ENCODE measurements at places on chromosomes 7 and 10. TPM values are rescaled to one million over a fixed set of nuclear protein-coding genes. Genes with fewer than 3 reads are reported as not detected.
A peak's percentile ranks its signal among the peaks of the same experiment; 100 is the strongest.

- H3K27ac ChIP-seq, result no peak overlapping the region
- no peak for DNase-seq
- H3K27me3 ChIP-seq, result no peaks in the 10 kb centered on the region
- no peaks in the 10 kb centered on the region for H3K4me1 ChIP-seq
- no peak overlapping the region for H3K4me3 ChIP-seq
These were observed 536.5 kb upstream of the FOXK1 start for GRCh38 chr7:4145576-4145975.

GRCh38 chr10:130905386-130905785 lies 406.1 kb downstream of the TCERG1L start:
- H3K27me3 ChIP-seq, result no peaks in the 10 kb centered on the region
- H3K27ac ChIP-seq, result no peak overlapping the region
- H3K4me1 ChIP-seq, result no peaks in the 10 kb centered on the region
- no peak for DNase-seq

DNA sequence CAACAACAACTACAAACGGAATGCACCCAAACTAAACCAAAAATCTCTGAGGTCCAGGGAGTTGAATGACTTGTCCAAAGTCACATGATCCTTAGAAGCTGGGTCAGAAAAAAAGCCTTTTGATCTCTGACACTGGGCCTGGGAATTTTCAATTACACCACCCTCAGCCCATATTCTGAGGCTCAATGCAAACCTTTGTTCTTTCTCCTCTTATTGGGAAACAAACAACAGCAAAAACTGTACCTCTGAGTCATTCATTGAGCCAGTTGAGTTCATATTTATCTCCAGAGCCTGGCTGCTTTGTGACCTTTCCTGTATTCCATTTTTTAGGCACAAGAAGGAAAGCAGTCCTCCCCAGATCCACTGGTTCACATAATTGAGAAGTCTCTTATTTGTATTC lies 51.2 kb upstream of the SORCS1 start:
- no peak for DNase-seq
- H3K27ac ChIP-seq, result no peak overlapping the region
- no peaks in the 10 kb centered on the region for H3K36me3 ChIP-seq
- H3K4me3 ChIP-seq, result no peak overlapping the region
- no peaks in the 10 kb centered on the region for H3K4me1 ChIP-seq

GRCh38 chr10:119495021-119495505 lies 47.5 kb downstream of the RGS10 start:
- H3K27me3 ChIP-seq, result no peaks in the 10 kb centered on the region
- DNase-seq, result no peak
- H3K27ac ChIP-seq, result peak overlapping the region; percentile 70
- H3K36me3 ChIP-seq, result no peaks in the 10 kb centered on the region

GRCh38 chr10:112954974-112955581 lies 5.0 kb downstream of the TCF7L2 start:
- H3K27ac ChIP-seq, result peak overlapping the region; percentile 92
- H3K4me3 ChIP-seq, result peak overlapping the region; percentile 91
- no peak for DNase-seq
- H3K4me1 ChIP-seq, result peaks cover 49% of the 10 kb centered on the region
- peaks cover 12% of the 10 kb centered on the region for H3K36me3 ChIP-seq

GRCh38 chr10:89516149-89516832 lies 19.1 kb downstream of the SLC16A12 start:
- no peak overlapping the region for H3K4me3 ChIP-seq
- peak; percentile 37 for DNase-seq
- H3K4me1 ChIP-seq, result no peaks in the 10 kb centered on the region

DNA sequence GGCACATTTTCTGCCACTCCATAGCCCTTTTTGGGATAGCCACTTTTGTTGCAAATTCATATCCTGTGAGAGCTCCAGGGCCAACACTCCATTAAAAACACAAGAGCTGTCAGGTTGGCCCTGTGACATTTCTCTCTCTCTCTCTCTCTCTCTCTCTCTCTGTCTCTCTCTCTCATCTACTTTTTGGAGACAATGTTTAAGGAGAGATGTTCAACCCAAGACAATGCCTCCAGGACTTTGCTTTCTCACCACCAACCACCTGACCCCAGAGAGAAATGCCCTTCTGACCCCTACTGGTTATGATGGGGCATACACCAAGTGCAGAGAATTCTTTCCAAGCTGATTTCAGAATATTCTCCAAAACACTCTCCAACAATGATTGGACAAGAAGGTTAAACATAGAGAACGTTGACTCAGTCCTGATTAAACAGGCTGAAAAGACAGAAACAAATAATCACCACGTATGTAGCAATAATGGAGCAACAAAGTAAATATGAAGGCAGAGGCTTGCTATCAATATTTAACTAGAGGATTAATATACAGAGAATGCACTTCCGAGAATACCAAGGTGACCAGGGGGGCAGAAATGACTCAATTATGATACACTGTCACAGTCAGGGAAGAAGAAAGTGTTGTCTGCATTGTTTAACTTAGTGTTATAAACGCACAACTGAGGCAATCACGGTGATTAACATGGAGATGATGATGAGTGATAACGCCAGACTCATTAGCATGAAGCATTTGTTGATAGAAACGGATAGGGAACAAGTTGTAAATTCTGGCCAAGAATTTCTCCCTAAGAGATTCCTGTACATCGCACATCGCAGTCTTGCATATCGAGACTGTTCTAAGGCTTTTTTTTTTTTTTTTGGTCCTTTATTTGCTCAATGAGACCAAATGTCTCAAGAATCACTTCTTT lies 178.5 kb downstream of the NRP1 start:
- peak overlapping the region; percentile 15 for H3K4me3 ChIP-seq
- H3K36me3 ChIP-seq, result no peaks in the 10 kb centered on the region
- DNase-seq, result peak; percentile 100

- H3K36me3 ChIP-seq, result no peaks in the 10 kb centered on the region
- peak overlapping the region; percentile 65 for H3K27ac ChIP-seq
- no peak overlapping the region for H3K4me3 ChIP-seq
- peaks cover 41% of the 10 kb centered on the region for H3K4me1 ChIP-seq
These were observed 176.2 kb upstream of the ITGB1 start for GRCh38 chr10:33134011-33134751.

DNA sequence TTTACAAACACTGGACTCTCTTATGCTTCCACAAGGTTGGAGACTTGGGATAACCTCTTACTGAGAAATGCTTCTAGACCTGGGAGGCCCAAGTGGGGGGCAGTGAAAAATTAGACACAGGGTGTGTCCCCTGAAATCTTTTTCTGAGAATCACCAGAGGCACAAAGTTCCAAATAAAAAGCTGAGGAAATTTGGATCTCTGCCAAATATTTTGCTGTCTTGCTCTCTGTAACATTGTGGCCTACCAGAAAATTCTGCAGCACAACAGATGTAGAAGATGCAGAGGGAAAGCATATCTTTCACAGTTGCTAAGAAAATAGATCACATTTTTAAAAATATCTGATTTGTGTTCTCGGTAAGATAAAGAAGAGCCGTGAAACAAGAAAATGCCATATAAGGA lies 849.4 kb downstream of the CCSER2 start:
- no peak for DNase-seq
- H3K27ac ChIP-seq, result no peak overlapping the region
- no peaks in the 10 kb centered on the region for H3K36me3 ChIP-seq
- H3K4me1 ChIP-seq, result no peaks in the 10 kb centered on the region
- no peak overlapping the region for H3K4me3 ChIP-seq

DNA sequence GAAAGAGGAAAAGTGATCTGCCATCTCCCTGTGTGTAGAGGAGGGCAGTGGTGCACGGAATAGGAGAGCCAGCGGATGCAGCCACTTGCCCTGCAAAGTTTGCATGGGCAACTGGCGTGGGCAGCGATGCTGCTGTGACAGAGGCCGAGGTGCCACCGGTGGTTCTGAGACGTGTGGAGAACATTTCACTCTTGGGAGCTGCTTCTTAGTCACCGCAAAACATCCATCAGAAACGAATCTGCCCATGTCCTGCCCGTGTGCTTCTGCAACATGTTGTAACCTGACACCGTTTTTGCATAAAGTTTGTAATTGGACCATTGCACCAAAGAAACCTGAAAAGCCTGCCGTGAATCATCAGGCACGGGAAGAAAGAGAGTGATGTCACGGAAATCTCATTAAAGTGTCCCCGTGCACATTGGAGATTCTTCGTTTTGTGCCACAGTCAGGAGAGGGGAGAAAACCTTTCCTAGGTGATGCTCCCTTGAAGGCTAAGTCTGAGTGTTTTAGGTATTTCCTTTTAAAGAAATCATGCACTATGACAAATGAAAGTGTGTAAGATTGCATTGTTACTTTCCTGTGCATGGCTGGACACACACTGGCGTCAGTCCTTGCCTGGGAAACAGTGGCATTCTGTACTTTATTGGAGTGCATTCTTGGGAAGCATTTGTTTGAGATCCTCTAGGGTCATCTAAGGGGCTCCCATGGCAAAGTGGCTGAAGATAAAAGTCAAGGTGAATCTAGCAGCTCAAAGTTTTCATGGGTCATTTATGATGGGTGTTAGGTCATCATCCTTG lies 302.6 kb downstream of the KLF6 start:
- H3K4me3 ChIP-seq, result peak overlapping the region; percentile 45
- no peaks in the 10 kb centered on the region for H3K27me3 ChIP-seq
- H3K36me3 ChIP-seq, result no peaks in the 10 kb centered on the region
- DNase-seq, result peak; percentile 86
- H3K27ac ChIP-seq, result peak overlapping the region; percentile 79

DNA sequence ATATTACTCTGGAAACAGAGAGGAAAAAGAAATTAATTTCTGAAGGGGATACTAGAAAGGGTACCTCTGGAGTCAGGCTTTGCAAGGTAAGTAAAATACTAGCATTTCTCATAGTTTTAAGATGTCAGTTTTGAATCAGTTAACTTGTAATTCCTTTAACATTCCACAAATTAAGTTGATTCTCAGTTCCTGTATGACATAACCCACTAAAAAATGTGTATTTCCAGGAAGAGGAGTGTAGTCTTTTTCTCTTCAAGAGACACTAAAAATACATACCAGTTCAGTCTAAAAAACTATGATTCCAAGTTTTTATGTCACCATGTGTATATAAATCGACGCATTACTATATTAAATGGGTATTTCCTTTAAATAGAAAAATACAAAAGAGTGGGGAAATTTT lies 113.2 kb downstream of the CDK6 start:
- H3K4me3 ChIP-seq, result no peak overlapping the region
- H3K36me3 ChIP-seq, result peaks cover 8% of the 10 kb centered on the region
- H3K4me1 ChIP-seq, result peaks cover 29% of the 10 kb centered on the region
- DNase-seq, result no peak
- H3K27ac ChIP-seq, result peak overlapping the region; percentile 10

DNA sequence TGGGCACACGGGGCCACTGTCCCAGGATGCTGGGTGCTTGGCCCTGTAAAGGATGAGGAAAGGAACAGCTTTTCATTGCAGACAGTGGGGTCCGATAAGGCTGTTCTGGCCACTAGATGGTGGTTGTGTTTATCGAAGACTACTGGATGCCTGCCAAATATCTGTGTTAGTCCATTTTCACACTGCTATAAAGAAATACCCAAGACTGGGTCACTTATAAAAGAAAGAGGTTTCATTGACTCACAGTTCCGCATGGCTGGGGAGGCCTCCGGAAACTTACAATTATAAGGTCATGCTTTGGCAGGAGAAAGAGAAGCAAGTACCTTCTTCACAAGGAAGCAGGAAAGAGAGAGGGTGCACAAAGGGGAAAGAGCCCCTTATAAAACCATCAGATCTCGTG lies 32.2 kb upstream of the GARS1 start:
- H3K36me3 ChIP-seq, result no peaks in the 10 kb centered on the region
- no peak overlapping the region for H3K4me3 ChIP-seq
- peak; percentile 40 for DNase-seq
- H3K27me3 ChIP-seq, result no peaks in the 10 kb centered on the region
- peak overlapping the region; percentile 94 for H3K27ac ChIP-seq

The TMEM213 gene
- total RNA-seq, result not detected

The TMEM178B gene
- 0.29 TPM for total RNA-seq

The RPEL1 gene
- total RNA-seq, result not detected

The PON1 gene
- not detected for total RNA-seq

The CASD1 gene
- 9.3 TPM for total RNA-seq

The CALML5 gene
- not detected for total RNA-seq

The TAS2R5 gene
- total RNA-seq, result 0.26 TPM

The INMT gene
- total RNA-seq, result not detected

The SMO gene
- 15.5 TPM for total RNA-seq

The ARHGEF5 gene
- total RNA-seq, result 17.7 TPM

The CHAT gene
- not detected for total RNA-seq

The OGDHL gene
- total RNA-seq, result 2.6 TPM

The ZNF117 gene
- 1.9 TPM for total RNA-seq

All from PC-3 (cell line).